A549 treated with dexamethasone at 1 μM for 4 hours (cell line): ENCODE measurements at places on chromosomes 11 and 22. TPM values are rescaled to one million over a fixed set of nuclear protein-coding genes. Genes with fewer than 3 reads are reported as not detected.

CCDC116 gene
- total RNA-seq, result 0.06 to 0.14 TPM (median 0.09 TPM) in 3 of 5 replicates, not detected in the others

ALKBH8 gene
- total RNA-seq, result 5.8 to 8.3 TPM (median 7.3 TPM) in 5 replicates

PLAAT2 gene
- total RNA-seq, result 0.70 to 1.7 TPM (median 0.97 TPM) in 5 replicates

OSM gene
- total RNA-seq, result 0.11 TPM in 1 of 5 replicates, not detected in the others

CST6 gene
- total RNA-seq, result not detected in 5 replicates

CEND1 gene
- 1.7 to 3.3 TPM (median 2.3 TPM) in 5 replicates for total RNA-seq

ADM gene
- 89.2 to 149 TPM (median 102 TPM) in 5 replicates for total RNA-seq

PKP3 gene
- 26.9 to 37.1 TPM (median 35.4 TPM) in 5 replicates for total RNA-seq

TPST2 gene
- 7.7 to 9.5 TPM (median 8.2 TPM) in 5 replicates for total RNA-seq

ADM2 gene
- 0.38 to 0.62 TPM (median 0.60 TPM) in 5 replicates for total RNA-seq

OR10D3 gene
- total RNA-seq, result not detected in 5 replicates

KRTAP5-8 gene
- total RNA-seq, result 0.07 TPM in 1 of 5 replicates, not detected in the others

C11orf87 gene
- 0.02 TPM in 2 of 5 replicates, not detected in the others for total RNA-seq

RPS3 gene
- total RNA-seq, result 3,250 to 4,590 TPM (median 3,325 TPM) in 5 replicates

GAL3ST1 gene
- total RNA-seq, result 7.0 to 11.8 TPM (median 11.1 TPM) in 5 replicates

FGF19 gene
- total RNA-seq, result 0.05 to 0.09 TPM (median 0.06 TPM) in 4 of 5 replicates, not detected in the other

SLC17A6 gene
- total RNA-seq, result not detected in 5 replicates

DDI1 gene
- not detected in 5 replicates for total RNA-seq

MS4A3 gene
- total RNA-seq, result not detected in 5 replicates

ZC3H12C gene
- 5.8 to 13.3 TPM (median 10.5 TPM) in 5 replicates for total RNA-seq

SLC22A25 gene
- not detected in 5 replicates for total RNA-seq

VPREB1 gene
- not detected in 5 replicates for total RNA-seq

PHETA2 gene
- total RNA-seq, result not detected in 5 replicates

TEF gene
- total RNA-seq, result 0.88 to 1.4 TPM (median 1.0 TPM) in 5 replicates

HORMAD2 gene
- not detected in 5 replicates for total RNA-seq

ANO9 gene
- 0.52 to 1.2 TPM (median 0.66 TPM) in 5 replicates for total RNA-seq

FAM227A gene
- 0.47 to 0.68 TPM (median 0.62 TPM) in 5 replicates for total RNA-seq

SSTR3 gene
- total RNA-seq, result 0.02 TPM in 1 of 5 replicates, not detected in the others

MPZL3 gene
- total RNA-seq, result 0.28 to 0.52 TPM (median 0.45 TPM) in 5 replicates

TMEM132A gene
- 84.1 to 122 TPM (median 116 TPM) in 5 replicates for total RNA-seq

CNIH2 gene
- total RNA-seq, result 1.3 to 2.9 TPM (median 2.5 TPM) in 5 replicates

CHRM1 gene
- total RNA-seq, result 0.03 to 0.24 TPM (median 0.09 TPM) in 4 of 5 replicates, not detected in the other
